Activated naive CD4-positive, alpha-beta T cell (primary cell): ENCODE measurements at places on chromosomes 2 and 18.

DNA sequence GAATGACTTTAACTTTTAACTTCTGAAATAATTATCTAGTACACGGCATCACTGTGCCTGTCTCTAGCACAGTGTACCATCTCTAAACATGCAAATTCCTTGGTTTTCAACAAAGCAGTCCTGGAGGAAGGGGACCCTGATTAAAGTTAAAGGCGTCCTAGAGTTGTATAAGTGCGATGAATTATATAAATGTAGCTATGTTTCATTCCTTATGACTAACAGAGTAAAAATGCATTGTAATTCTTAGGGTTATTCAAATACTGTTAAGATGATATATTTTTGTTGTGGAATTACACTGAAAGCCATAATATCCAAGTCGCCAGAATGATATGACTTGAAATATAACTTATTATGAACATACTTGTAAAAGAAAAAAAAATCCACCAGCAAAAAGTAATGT, 544.9 kb upstream of the LINC00305 start:
- no peak for DNase-seq

DNA sequence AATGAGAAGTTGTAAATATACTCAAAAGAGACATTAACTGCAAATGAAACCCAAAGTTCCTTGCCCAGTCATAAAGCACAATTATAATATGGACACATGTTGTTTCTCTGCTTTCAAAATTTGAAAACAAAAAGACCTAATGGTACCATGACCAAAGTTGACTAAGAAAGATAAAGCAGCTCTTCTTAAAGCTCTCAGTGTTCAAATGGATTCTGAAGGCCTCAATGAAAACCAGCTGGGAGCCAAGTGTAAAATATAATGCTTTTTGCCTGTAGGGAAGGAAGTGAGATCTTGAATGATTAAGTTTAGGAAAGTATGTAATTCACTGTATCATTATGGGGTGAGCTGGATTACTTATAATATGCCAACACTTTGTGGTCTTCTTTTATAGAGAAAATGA, 178.6 kb downstream of the SATB2 start:
- no peak for DNase-seq

DNA sequence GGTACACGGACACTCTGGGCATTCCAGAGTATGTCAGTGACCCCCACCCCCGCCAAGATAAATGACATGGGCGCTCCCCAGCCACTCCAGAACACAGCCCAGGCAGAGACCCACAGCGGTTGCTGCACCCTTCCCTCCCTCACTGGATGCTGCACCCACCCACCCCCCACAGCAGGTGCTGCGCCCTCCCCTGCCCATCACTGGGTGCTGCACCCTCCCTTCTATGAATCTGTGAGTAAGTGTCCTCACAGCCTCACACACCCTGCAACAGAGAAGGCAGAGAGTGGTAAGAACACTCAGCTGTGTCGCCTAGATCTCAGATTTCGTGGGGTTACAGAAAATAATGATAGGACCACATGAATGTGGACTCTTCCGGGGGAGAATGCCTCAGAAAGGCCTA, 23.5 kb downstream of the CHMP1B start:
- DNase-seq = no peak

- no peak for DNase-seq
These were observed 3.7 kb downstream of the ADNP2 start for GRCh38 chr18:80112624-80113248.

GRCh38 chr2:172091761-172092566, 6.7 kb downstream of the DLX1 start:
- DNase-seq = no peak

DNA sequence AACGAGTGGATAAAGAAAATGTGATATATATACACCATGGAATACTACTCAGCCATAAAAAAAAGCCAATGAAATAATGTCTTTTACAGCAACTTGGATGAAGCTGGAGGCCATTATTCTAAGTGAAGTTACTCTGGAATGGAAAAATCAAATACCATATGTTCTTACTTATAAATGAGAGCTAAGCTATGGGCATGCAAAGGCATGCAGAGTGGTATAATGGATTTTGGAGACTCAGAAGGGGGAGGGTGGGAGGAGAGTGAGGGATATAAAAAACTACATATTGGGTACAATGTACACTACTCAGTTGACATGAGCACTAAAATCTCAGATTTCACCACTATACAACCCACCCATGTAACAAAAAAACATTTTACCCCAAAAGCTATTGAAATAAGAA, 1.7 kb upstream of the MSGN1 start:
- DNase-seq = no peak

- DNase-seq = no peak
These were observed 58.0 kb upstream of the TMEM247 start for GRCh38 chr2:46421361-46421760.
